ENCODE measurements at places on chromosomes 16 and 17.
A peak's percentile ranks its signal among the peaks of the same experiment; 100 is the strongest.

DNA sequence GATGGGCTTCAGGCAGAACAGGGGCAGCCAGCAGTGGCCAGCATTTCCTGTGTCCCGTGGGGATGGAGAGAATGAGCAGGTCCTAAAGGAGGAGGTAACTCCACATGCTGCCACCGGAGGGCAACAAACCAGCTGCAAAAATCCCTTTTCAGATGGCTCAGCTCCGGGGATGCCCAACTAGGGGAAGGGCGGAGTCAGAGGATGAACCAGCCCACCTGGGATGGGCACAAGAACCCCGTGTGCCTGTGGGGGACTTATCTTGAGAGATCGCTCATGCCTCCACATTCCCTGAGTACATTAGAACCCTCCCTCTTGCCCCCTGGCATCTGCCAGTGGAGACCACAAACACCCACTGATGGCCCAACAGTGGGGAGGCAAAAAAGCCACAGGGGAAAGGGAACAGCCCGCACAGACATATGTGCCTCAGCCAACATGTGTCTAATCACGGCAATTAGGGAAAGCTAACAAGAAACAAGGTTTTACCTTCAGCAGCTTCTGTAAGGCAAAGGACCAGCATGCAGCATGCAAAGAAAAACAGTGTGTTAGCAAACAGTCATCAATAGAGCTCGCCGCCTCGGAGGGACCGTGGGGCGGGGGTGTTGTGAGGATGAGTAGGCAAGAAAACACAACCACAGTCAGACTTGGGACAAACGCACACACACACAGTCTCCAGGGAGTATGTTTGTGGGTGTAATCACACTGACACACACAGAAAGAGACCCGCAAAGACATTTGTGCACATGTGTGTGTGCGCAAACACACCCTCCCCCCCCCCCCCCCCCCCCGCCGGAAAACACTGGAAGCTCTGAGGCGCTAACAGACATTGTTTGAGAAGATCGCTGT, 64.0 kb downstream of the MYO18A start:
- peak; percentile 63 for DNase-seq

DNA sequence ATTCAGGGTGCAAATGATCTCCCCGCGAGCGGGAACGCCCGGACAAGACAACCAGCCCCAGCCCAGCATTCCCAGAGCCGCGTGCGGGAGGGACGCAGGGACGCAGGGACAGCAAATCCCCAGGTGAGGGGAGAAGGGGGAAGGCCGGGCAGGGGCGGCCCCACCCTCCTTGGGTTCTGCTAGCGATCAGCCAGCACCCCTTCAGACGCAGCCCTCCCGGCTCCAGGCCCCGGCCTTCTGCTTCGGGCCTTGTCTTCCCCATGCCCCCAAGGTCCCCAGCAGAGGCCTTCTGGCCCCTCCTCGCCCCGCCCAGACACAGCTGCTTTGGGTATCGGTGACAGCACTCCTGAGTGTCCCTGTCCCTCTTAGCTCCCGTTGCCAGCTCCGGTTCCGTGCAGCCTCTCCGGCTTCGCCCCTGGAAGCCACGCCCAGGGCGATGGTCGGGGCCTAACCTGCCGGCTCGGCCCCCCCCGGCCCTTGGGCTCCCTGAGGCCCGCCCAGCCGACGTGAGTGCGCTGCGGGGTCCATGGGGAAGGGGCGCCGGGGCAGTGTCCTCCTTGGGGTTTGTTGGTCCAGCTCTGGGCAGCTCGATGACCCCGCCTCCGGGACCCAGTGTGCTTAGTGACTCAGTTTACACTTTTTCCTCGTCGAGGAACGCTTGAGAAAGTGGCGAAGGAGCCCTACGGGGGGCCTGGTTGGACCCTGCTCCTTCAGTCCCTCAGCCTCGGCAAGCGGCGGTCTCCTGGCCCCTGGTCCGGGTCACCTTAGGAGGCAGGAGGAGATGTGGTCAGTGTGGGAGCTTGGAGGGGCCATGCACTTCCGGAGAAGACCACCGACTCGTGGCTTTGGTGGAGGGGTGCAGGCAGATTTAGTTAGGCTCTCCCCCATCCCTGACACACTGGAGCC, 50.5 kb upstream of the AMZ2 start:
- DNase-seq, result no peak

- DNase-seq, result no peak
Measured at GRCh38 chr16:81498351-81498750, 53.7 kb downstream of the CMIP start.

- DNase-seq, result no peak
Measured at GRCh38 chr17:72137161-72137560, 16.3 kb downstream of the SOX9 start.

DNA sequence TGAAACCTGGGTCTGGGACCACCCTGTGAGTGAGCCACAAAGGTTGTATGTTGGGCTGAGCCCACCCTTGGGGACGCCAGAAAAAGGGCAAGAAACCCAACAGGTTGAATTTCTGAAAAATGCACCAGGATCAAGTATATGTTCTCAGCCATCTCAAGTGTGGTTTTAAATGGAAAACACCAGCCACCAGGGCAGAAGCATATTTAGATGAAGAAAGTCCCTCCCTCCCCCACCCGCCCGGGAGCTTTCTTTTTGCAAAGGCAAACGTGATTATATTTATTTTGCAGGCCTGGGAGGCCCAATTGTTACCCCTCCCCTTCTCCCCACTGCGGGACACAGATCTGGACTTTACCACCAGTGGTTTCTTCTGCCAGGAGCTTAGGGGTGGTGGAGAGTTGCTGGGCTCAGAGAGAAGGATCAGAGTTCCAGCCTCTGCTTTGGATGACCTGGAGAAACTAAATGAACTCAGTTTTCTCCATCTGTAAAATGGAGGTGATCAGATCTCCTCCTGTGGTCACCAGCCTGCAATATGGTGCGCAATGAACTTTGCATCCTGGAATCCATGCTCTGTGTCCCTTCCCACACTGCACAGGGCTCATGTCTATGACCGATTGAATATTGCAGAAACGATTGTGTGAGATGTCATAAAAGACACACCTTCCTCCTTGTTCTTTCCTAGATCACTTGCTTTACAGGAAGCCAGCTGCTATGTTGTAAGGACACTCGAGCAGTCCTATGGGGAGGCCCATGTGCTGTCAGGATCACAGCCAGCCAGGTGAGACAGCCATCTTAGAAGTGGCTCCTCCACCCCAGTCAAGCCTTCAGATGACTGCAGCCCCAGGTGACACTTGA, 21.0 kb upstream of the NGFR start:
- DNase-seq, result no peak

- no peak for DNase-seq
Measured at GRCh38 chr17:75691801-75692626, 24.9 kb downstream of the SAP30BP start.

- no peak for DNase-seq
Measured at GRCh38 chr17:67485666-67486065, 108.6 kb downstream of the PITPNC1 start.

DNA sequence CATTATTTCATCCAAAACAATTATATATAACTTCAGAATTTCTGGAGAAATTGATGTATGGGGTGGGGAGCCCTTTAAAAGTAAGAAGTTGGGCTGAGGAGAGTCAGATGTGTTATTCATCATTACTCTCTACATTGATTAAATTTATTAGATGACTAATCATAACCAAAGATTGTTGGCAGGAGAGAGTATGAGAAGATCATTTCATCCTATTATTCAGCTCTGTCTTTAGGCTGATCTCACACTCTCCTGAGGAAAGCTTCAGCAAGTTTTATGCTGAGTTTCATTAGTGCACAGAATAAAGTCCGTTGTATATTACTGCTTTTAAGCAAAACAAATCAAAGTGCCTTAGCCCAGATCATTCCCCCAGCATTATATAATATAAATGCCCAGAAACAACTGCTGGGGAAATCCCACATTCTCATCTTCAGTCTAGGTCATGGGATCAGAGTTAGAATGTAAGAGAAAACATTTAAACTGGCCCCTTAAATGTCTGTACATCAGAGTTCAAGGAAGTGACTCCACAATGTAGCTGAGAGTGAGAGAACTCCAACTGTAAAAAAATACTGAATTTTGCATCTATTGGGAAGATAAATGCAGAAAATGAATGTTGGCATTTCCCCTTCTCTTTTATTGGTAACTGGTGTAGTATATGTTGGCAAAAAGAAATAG, 130.1 kb upstream of the HLF start:
- no peak for DNase-seq

DNA sequence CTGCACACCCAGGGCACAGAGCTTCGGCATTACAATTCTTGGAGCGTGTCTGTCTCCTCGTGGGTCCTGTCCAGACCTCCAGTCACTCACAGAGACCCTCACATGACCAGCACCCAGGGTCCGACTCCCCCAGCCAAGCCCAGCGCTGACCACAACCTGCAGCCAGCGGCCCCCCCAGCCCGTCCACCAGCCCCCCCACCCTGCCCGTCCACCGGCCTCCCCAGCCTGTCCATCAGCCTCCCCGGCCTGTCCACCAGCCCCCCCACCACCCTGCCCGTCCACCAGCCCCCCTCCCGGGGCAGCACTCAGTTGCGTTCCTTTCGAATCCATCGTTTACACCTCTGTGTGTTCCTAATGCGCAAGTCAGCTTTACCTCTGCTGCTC, 5.8 kb downstream of the SECTM1 start:
- DNase-seq, result no peak

DNA sequence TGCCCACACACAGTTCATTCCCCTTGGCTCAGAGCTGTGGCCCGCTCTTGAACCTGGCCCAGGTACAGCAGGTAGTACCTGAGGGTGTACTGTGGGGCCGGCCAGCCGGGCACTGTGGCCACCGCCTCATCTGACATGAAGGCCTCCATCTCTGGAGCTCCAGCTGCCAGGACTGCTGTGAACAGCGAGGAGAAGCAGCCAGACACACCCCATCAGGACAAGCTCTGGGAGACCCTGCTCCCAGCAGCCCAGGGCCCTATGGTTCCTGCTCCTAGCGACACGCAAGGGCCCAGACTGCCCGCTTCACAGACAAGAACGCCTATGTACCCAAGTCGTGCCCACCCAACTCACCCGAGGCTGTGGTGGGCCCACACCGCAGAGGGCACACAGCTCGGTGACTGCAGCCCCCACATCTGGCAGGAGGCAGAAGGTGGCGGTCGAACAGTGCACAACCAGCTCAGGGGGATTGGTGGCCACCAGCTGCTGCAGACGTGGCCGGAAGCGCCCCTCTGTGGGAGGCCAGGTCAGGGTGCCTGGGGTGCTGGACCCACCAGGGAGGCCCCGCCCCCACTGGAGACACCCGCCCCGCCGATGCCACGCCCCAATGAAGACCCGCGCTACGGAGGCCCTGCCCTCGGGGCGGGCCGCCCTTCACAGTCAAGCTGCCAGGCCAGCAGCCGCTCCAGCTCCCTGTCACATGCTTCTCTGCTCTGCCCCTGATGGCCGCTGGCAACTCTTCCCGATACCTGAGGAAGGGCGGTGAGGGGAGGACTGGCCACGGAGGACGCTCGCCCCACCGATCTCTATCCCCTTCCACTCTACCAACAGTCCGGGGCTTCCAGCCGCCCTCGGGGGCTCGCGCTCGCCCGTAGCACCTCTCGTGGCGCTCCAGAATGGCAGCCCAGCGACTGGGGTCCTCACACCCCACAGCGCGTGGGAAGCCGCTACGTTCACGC, 1.1 kb upstream of the STUB1 start:
- peak; percentile 42 for DNase-seq

- DNase-seq, result no peak
Measured at GRCh38 chr17:56031636-56032035, 121.6 kb upstream of the ANKFN1 start.

- DNase-seq, result no peak
Measured at GRCh38 chr17:61770752-61771533, 92.4 kb downstream of the BRIP1 start.

DNA sequence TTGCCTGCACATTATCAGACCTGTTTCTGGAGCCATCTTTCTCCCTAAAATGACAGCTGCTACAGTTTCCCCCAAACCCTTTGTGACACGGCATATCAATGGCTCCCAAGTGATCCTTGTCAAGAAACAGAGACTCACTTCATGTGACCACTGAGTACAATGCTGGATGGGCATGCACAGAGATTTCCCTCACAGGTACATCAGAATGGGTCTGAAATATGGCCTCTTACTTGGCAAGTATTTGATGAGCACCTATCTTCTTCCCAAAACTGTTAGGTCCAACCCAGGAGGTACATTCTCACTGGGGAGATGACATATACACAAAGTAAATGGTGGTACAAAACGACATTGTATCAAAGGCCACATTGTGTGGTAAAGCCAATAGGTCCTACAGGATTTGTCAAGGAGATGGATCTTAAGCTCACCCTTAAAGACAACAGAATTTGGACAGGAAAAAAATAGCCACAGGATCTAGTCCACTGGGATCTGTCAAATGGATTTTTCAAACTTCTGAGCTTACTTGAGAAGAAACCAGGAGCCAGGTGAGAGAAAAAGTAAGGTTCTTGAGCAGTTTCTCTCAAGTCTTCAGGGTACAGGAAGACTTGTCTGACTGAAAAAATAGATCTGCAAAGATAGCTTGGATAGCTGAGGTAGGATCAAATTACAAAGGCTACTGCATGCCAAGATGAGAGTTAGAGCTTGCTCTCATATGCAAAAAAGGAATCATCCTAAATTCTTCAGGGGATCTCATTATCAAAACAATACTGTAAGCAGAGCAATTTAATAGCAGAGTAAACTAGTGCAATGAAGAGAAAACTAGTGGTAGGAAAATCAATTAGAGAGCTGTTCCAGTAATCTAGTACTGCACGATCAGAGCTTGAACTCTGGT, 28.8 kb downstream of the RNF43 start:
- no peak for DNase-seq

- DNase-seq, result no peak
Measured at GRCh38 chr16:55136356-55137150, 187.4 kb upstream of the IRX6 start.

- DNase-seq, result no peak
Measured at GRCh38 chr16:54102888-54103866, 183.4 kb downstream of the IRX3 start.

DNA sequence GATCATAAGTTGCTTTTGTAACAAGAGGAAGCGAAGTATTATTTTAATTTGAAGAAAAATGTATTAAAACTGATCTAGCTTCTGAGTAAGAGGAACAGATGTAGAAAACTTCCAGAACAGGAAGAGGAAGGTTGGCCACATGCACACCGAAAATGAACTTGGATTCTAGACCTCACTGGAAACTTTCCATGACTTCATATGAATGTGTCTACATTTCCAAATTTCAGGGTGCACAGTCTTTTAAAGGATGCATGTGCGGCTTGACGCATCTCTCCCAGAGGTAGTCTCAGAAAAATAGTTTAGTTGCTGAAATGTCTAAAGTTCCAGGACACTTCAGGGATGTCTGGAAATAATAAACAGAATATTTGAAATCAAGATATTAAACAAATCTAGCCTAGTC, 275.1 kb upstream of the MYOCD start:
- no peak for DNase-seq
